ENCODE measurements at places on chromosomes 16 and 17.

- no peak for DNase-seq
These were observed 51.1 kb upstream of the FOXF1 start for GRCh38 chr16:86459266-86459665.

DNA sequence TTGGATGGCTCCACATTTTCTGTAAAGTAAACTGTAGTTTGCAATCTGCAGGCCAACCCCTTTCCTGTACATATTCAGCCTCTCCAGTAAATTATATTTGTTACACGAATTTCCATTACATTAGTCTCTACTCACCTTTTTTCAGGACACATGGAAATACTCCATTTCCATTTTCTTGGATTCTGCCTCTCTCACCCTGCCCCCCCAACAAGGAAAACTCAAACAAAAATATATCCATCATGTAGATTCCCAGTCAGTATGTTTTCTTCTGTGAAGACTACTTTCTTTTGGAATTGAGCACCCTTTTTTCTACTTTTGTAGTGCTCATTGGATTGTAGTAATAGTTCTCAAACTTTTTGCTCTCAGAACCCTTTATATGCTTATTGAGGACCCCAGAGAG lies 2.9 kb downstream of the PPM1D start:
- no peak for DNase-seq

- no peak for DNase-seq
These were observed 776 bp downstream of the LRRC75A start for GRCh38 chr17:16491131-16491702.

- DNase-seq: peak; percentile 39
These were observed 49.3 kb upstream of the WSB1 start for GRCh38 chr17:27244491-27245223.
